ENCODE measurements at places on chromosomes 1 and 21.

DNA sequence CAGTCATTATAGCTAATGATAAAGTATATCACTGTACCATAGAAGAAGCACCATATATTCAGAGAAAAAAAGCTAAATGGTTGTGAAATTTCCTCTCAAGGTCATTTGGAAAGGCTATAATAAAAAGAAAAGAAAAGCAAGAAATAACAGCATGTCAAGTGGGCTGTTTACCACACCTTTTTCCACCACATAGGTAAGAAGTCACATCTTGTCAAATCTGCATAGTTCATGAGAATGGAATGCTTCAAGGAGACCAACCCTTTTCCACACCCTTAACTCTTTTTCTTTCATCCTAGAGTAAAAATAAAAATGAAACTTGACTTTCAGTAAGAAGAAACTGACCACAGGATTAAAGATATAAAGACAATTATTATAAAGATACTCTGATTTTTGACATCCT lies 91.2 kb downstream of the ATP6V1G3 start:
- no peak for DNase-seq

DNA sequence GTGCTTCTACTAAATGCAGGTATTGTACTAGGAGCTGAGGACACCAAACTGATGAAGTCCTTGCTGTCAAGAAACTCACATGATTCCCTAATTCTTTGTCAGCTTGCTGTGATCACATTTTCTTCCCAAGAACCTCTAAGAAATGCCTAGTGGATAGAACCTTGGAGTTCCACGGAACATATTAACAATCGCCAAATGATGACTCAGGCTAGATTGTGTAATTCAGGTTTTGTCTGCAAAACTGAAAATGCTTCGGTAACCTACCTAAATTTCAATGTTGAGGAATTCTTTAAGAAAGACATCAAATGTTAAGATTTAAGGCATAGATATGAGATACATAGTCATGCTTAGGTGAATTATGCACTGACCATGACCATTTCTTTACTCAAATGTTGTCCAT lies 1.7 kb upstream of the GADD45A start:
- no peak for DNase-seq

DNA sequence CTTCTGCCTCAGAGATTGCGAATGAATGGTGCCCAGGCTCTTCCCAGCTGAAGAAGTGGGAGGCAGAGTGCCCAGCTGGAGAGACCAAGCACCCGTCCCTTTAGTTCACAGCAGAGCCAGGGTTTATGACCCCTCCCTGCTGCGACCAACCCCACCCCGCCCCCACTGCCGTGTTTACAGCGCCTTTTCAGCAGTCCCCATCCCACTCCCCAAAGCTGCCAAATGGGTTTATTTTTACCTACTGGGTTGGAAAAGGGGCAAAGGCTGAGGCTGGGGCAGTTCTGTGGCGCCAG lies 23.6 kb downstream of the DYRK3 start:
- no peak for DNase-seq

DNA sequence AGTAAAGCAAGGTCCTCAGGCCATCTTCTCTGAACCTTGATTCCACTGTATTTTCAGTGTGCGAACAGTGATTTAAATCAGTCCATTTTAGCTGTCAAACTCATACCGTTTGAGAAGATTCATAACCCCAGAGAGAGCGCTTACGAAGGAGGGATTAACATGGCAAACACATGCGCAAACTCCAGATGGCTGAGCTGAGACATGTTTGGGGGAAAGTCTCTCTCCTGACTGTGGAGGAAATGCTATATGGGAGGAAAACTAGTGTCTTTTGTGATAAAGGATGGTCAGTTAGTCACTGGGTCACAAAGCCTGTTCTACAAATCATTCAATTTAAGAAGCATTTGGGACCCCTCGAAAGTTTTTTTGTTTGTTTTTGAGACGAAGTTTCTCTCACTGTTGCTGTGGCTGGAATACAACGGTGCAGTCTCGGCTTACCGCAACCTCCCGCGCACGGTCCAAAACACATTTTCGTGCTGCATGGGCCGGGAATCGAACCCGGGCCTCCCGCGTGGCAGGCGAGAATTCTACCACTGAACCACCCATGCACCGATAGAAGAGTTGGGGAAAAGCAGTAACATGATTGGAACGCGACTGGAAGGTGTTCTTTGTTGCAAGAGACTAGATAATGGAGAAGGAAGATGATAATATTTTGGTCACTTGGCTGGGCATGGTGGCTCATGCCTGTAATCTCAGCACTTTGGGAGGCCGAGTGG lies 58.4 kb upstream of the CXADR start:
- DNase-seq: no peak

- DNase-seq: no peak
Measured at GRCh38 chr21:32525282-32525681, 60.0 kb downstream of the TCP10L start.

DNA sequence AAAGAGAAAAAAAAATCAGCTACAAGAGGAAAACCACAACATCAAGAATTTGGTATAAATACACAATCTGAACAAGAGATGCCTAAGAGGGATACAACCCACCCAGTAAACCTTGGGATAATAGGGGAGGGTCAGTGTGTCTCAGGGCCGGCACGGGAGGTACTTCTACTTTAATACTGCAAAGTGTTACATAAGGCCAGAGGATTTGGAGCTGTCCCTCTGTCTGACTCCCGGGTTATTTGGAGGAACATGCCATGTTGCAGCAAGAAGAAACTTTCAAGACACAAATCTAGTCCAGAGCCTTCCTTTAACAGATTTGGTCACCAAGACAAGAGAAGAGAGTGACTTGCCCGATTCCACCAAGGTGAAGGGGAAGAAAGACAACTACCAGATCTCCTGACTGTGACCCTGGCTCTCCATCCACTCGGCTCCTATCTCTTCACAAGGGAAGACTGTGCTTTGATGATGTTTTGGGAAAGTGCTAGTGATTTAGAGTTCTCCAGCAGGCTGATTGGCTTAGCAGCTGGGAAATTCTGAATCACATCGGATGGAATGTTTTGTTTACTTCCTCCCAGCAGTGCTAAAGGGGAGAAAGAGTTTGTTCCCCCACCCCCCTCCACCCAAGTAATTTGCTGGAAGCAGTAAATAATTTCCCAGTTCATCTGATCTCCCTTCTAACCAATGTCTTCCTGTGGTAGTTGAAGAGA lies 29.3 kb downstream of the SGIP1 start:
- DNase-seq: no peak
